ENCODE measurements at places on chromosomes 5 and 9.
A peak's percentile ranks its signal among the peaks of the same experiment; 100 is the strongest.

- no peak for DNase-seq
These were observed 32.3 kb downstream of the TNPO1 start for GRCh38 chr5:72848474-72849428.

- peak; percentile 84 for DNase-seq
These were observed 193.0 kb downstream of the MELK start for GRCh38 chr9:36765468-36766341.

- DNase-seq: no peak
These were observed 75.6 kb upstream of the SLC12A2 start for GRCh38 chr5:128007939-128008338.

DNA sequence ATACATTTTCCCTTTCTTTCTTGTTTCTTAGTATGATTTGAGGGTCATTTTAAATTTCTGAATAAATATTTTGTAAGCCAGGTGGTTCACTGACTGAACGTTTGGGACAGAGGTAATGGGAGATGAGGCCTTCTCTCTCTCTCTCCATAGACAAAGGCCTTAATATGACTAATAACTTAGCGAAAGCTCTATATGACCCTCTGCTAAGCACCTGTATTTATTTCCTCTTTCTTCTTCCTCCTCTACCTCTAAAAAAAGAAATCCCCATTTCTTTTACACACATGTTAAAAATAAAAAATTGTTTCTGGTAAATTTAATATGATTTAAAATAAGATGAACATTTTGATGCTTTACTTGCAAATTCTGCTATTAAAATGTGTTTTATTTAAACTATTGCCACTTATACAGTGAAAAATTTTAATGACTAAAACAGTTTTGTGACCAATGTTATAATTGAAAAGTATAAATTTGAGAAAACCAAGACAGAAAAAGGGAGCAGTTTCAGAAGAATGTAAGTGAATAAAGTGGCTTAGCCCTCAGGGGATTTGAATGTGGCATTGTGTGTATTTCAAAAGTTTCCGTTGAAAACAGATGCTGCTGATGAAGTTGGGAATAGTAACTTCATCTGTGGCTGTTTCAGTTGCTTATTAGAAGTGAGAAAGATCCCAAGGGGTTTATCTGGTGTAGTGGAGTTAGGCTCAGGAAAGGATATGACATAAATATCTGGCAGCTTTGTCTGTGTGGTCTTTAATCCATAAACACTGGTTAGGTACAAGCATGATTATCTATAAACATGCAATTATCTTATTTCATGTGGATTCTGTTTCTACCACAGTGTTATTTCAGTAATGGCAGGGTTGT lies 128.6 kb upstream of the GRHPR start:
- no peak for DNase-seq

- no peak for DNase-seq
These were observed 2.5 kb downstream of the FST start for GRCh38 chr5:53482717-53483638.

GRCh38 chr5:133079048-133079447 lies 27.2 kb downstream of the HSPA4 start:
- no peak for DNase-seq

Data from stimulated activated CD4-positive, alpha-beta T cell treated with anti-CD3 and anti-CD28 coated beads, TNF-alpha, amount 100 ng/mL, for 1 hour (primary cell).